Suppressor macrophage treated with lipopolysaccharide for 1 hour (primary cell): ENCODE measurements at places on chromosomes 13 and 19.

- no peak for DNase-seq
Observed at GRCh38 chr13:107827840-107828549, 387.3 kb downstream of the LIG4 start.

DNA sequence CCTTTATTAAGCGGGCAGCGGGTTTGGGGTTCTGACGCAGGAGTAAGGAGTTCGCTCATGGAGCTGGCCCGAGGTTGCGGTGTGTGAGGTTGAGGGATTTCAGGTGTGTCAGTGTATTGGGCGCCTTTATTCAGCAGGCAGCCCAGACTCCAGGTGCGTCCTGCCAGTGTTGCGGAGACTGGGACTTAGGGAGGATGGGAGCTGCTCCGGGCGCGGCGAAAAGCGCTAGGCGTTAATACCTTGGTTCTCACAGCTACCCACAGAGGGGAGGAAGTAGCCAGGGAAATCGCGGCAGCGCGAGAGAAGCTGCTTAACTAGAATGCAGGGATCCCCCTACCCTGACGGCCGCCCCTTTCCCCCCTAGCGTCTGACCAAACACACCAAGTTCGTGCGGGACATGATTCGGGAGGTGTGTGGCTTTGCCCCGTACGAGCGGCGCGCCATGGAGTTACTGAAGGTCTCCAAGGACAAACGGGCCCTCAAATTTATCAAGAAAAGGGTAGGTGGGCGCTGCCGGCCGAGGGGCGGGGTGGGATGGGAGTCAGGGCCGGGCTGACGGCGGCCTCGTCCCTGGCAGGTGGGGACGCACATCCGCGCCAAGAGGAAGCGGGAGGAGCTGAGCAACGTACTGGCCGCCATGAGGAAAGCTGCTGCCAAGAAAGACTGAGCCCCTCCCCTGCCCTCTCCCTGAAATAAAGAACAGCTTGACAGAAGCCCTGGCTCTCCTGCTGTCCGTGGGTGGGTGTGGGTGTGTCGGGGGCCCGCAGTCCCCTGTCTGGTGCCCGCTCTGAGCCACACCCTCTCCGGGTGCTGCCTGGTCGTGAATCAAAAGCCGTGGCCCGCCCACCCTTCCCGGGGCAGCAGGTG is 1.1 kb downstream of the RPL36 start:
- DNase-seq = peak; percentile 41

DNA sequence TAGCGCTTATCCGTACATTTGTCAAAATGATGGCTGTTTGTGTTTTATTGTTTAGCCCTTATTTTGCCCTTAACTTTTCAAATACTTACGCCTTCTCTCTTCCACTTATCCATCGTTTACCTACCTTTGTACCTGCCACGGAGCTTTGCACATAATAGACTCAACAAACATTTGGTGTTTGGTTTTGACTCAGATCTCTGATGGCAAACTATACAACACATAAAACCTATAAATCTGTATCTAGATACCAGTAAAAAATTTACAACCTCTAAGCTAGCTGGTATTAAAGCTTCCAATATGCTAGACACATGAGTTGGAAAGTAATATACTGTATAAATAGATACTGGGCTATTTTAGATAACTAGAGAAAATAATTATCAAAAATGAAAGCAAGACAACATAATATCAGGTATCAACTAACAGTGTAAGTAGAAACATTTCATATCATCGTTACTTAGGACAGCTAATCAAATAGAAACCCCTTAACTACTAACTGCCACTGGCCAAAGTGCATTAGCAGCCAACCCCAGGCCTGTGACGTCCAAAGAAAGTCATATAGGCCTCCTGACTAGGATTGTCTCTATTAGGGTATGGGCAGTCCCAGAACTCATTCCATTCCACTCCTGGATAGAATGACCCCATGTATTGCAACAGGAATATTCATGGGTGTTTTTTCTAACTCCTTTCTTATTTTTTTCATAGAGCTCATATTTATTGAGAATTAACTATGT is 53.8 kb downstream of the KCTD12 start:
- no peak for DNase-seq

GRCh38 chr13:48687249-48687648 is 33.5 kb downstream of the CYSLTR2 start:
- no peak for DNase-seq

- DNase-seq = no peak
Observed at GRCh38 chr13:61029064-61029463, 386.6 kb downstream of the PCDH20 start.

- no peak for DNase-seq
Observed at GRCh38 chr13:74574964-74575728, 440.9 kb upstream of the KLF12 start.

DNA sequence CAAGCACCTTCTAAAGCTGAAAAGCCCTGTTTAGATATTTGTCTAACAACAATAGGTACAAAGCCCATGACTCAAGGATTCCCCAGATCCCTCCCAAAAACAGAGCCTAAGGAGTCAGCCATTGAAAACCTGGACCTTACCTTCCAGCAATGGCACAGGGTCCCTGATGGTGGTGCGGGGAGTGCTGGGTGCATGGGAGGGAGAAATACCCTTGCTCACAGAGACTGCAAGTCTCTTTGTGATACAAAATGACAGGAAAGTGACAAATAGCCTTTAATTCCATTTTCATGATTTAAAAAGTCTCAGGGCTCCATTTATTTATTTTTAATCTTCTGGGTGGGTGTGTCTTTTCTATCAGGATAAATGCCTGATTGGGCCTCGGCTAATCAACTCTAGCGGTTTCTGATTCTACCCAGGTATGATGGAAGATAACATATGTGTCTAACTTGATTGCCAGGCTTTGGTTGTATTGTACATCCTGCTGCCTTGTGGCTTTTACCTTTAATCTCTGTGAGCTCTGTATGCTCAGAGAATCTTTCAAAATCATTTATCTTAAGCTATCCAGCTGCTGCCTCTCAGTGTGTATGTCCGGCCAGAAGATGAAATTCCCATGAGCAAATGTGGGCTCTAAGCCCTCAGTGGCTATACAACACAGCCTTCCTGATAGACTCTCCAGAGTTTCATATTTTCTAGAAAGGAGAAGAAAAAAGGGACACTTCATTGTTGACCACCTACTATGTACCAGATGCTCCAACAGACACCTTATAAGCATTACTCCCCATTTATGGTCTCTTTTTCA is 54.6 kb upstream of the FAM124A start:
- no peak for DNase-seq

GRCh38 chr13:34153428-34154180 is 335.7 kb downstream of the RFC3 start:
- no peak for DNase-seq

DNA sequence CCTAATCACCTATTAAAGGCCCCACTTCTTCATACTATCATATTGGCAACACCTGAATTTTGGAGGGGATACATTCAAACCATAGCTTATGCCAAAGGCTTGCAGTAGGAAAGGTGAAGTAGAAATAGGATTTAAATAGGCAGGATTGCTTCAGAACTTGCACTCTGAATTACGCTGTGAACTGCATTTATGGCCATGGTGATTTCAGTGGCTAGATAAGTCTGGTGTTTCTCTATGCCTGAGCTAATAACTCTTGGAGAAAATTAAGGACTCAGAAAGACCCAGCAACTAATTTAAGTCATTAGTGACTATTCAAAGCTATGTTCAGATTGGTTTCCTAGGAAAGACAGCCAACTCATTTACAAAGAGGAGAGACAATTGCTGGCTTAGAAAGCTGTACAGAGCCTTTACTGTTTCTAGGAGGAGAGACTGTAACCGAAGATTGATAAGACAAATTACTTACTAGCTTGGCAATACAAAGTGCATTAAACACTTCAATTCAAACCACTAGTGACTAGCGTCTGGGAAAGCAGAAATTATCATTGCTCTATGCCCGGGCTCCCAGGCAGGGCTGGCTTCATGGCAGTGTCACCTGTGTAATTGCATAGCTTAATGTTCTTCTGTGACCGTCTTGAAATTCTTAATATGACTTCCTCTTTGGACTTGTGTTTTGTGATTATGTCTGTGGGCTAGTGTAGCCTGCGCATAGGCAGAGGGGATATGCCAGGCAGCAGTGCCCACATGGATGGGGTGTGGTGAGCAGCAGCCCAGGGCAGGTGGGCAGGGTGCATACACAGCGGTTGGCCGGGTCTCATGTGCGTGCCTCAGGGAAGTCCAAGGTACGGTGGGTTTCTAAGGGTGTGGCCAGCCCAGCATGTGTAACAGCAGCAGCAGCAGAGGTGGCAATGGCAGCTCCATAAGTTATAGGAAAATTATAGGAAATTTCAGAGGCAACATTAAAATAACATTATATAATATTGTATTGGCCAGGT is 60.1 kb downstream of the KL start:
- no peak for DNase-seq
